ENCODE measurements at places on chromosomes 16 and 17.

DNA sequence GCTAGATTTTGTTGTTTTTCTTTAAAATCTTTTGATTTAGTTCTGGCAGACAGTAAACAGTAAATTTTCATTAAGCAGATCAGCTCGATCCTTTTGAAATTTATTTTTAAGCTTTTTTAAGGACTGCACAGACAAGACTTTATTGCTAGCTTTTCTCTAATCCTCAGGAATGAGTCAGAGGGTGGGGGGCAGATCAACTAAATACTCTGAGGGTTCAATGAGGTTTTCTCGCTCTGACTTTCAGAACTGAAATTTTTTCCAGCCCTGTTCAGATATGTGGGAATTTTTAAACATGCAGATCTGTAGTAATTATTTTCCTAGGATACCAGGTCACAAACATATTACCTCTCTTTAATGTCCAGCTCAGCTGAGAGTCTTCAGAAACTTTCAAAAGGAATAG lies 977.2 kb downstream of the CDH11 start:
- no peak for DNase-seq

DNA sequence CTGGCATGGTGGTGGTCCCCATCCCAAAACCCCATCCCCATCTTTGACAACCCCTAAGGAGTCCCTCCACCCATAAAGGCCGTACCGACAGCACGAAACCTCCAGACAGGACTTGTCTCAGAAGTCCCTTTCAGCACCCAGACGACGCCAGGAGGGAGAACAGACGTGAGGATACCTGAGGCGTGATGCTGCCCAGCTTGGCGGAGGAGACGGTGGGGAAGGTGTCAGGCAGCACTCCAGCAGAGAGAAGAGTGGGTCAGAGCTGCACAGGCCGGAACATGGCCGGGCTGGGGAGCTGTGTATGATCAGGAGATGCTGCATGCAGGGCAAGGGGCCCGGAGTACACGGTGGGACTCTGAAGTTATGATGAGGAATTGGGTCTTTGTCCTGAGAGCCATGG lies 244.2 kb downstream of the GSG1L start:
- no peak for DNase-seq

DNA sequence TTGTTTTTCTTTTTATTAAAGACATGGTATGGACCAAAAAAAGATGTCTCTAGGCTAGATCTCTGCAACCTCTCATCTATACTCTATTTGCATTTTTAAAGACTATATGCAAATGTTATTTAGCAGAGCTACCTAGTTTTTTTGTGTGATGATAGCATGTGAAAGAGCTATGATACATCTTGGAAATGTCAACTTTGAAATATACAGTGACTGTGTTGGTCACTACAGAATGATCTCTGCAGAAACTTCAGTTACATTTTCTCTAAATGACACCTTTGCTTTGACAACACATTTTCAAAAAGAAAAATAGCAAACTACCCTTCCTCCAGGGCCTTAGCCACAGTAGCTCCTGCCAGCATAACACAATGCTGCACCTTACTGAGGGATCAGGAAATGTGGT lies 86.6 kb downstream of the PRKCB start:
- DNase-seq: no peak

DNA sequence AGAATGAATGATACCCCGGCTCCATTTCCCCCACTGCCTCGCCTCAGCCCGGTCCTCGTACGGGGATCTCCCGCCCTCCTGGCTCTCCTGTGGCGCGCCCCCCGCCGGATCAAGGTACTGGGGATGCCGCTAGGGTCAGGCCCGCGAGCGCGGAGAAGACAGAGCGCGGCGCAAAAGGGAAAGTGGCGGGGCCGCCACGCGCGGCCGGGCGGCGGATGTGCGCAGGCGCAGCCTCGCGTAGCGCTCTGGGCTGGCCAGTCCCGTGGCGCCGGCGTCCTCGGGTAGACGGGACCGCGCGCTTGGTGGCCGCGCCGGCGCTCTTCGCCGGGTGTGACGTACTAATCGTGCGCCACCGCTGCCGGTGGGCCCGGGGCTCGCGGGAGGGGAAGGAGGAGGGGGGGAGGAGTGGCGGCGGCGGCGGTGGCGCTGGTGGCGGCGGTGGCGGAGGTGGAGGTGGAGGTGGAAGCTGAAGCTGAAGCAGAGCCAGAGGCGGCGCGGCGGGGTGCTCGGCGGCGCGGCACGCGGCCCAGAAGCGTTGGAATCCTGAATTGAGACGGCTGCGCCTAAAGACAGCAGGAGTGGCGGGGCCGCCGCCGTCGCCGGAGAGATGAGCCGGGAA lies at the start of gene SENP3:
TSS of gene SENP3 (plus strand) at position 331 of the 619 bp plus-strand sequence. CDS start 1,158 bp downstream, outside the sequence.
- no peak for DNase-seq

GRCh38 chr17:30091771-30092170 lies 24.8 kb upstream of the NSRP1 start:
- no peak for DNase-seq

DNA sequence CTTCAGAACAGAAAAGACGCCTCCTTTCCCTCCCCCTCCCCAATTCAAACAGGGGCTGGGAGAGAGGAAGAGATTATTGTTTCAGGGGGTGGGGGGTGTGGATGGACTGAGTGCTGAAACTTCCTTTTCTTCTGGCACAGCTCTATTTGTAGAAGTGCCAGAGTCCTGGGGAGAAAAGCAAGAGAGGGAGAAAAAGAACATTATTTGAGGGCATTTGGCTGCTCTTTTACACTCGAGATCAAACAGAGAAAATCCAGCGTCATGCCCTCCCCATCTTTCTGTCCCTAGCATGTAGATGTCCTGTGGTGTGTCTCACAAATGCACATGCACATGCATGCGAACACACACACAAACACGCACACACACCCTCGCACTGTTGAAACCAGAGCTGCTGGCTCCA lies 13.0 kb downstream of the ARL4D start:
- DNase-seq: no peak

DNA sequence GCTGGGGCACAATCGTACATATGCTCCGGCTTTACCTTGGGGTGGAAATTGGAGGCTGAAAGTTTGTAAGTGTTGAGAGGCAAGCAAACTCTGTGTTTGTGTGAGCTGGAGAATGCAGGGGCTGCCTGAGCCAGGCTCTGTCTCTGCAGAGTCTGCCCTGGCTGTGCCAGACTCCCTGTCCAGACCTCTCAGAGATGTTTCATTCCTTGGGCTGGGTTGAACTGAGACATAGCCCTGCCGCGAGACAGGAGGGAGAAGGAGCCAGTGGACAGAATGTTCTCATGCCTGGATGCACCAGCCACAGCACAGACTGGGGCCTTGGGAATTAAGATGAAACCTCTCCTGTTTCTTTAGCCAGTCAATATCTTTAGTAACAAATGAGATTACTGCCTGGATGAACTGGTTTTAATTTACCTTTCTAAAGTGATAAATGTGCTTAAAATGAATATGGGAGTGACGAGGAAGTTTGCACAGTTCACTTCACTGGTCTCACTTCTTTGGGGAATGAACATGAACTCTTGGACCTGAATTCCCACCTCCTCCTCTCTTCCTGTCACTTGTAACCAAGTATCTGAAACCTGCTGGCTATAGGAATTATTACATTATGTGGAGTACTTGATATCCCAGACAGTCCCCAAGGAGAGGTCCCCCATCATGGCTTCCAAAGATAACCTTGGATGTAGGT lies 40.1 kb downstream of the YPEL2 start:
- DNase-seq: no peak

DNA sequence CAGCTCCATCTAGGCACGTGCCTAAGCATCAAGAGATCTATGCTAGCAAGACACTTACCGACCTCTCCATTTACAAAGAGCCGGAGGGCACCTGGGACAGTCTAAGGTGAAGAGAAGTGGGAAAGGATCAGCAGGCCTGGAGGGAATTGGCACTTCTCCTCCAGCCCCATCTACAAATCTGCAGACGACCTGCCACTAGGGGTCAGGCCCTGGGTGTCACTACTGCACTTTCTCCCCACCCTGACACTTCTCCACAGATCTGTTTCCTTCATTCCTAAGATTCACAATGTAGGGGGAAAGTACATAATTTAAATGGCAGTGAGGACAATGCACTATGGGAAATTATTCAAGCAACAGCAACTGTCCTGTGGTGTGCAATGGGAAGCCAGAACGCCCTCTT lies 8.1 kb downstream of the MKS1 start:
- DNase-seq: no peak

DNA sequence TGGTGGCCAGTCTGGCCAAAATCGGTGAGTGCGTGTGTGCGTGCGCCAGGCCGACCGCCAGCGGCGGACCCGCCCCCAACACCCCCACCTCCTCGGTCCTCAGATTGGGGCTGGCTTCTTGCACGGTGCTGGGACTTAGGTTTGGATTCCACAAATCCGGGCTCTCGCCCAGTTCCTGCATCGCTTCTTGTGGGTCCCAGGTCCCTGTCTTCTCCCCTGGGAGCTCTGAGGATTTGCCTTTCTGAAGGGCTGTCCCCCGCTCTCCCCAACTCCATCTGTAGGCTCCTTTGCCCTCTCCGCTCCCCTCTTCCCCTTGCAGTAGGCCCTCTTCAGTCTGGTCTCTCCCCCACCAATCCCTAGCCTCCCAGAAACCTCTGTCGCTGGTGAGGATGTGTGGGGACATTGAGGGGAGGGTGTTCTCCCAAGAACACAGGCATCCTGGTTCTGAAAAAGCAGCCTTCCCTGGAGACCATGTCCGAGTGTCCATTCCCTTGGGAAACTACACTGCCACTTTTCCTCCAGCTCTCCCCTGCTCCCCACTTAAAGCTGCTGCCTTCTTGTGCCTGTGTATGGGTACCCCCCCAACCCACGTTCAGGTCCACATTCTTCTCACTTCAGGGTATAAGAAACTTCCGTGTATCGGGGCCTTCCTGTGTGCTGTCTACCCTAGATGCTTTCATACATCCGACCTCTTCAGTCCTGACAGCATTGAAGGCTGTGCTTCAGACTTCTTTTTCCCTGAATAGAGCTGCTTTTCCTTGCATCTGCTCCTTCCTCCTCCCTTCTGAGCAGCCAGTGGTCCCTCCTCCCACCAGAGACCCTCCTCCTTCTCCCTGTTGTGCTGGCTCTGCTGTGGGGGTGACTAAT lies 632 bp downstream of the SLC9A5 start:
- DNase-seq: no peak

DNA sequence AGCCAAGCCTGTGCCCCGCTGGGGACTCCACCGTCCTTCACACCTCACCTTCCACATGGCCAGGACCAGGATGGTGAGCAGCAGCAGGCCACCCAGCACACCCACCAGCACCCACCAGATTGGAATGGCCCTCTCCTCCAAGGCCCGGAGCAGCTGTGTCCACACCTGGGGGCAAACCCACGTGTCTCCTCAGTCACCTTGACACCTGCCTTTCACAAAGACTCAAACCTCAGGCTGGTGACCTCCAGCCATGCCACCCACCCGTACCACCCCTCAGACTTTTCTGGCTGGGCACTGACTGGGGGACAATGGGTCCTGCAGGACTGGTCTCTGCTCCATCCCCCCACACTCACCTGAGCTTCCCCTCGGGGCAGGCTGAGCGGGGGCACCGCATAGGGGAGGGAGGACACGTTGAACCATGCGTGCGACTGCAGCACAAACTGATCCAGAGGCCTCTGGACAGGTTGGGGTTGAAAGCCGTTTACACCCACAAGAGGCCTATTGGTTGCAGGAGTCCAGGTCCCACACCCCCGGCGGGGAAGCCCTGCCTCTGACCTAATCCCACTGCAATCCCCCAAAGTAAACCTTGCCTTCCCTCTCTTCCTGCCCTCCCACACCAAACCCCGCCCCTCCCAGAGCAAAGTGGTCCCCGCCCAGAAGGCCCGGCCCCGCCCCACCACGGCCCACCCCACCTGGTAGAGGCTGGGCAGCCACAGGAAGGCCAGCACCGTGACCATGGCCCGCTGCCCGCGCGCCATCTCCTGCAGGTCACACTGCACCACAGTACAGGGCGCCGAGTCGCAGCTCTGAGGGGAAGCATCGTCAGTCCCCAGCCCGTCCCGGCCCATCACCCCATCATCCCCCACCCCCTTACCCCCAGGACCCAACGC lies 10.9 kb upstream of the FAM171A2 start:
- no peak for DNase-seq

DNA sequence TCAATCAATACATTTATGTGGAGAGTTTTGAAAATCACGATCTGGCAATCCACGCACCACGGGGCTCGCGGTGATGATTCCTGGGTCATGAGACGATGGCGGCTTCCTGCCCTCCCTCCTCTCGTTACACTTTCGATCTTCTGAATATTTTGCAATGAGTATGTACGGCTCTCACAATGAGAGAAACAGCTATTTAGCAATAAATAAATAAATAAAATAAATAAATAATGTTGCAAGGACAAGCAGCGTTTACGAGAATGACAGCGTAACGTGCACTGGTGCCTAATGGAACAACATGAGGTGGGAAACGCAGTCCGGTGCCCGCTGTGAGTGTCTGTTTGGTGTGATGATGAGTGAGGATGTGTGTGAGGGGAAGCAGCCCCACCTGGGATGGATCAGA lies 46.7 kb upstream of the JPH3 start:
- DNase-seq: no peak
